HL-60 (cell line): ENCODE measurements at places on chromosomes 6 and 20.

GRCh38 chr6:95690328-95690727 lies 113.0 kb downstream of the MANEA start:
- no peak for DNase-seq

- peak; percentile 10 for DNase-seq
Observed at GRCh38 chr6:138765896-138766655, 7.5 kb upstream of the CCDC28A start.

GRCh38 chr6:53979468-53980067 lies 131.7 kb upstream of the MLIP start:
- DNase-seq, result no peak

DNA sequence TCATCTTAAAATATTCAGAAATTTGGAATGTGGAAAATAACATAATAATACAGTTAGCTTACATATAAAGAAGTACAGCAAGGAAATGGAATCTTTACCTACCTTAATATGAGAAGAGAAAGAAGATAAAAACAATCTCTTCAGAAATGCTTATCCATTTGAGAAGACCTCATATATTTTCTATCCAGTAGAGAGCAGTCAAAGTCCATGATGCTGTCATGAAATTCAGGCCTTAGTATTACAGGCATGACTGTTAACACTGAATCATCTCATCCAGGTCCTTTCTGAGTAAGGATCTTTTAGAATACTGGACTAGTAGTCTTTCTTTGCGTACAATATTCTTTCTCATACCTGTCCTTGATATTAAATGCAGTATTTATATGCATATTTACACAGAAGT lies 713.4 kb downstream of the CD109 start:
- no peak for DNase-seq

DNA sequence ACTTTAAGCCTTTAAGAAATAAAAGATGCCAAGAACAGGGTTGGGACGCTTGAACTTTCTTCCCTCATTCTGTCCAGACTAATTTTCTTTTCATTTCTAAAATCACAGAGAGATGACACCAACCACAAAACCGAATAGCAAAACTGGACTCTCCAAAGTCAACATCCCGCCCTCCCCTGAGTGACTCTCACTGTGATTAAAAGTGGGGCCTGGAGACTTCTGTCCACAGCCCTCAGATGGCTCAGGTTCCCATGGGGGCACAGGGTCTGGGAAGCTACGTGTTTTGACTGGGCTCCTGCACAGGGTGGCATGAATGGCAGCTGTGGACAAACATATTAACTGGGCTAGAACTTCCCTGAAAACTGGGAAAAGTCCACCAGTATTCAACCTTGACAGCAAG lies 6.3 kb downstream of the FRMD1 start:
- no peak for DNase-seq

GRCh38 chr6:22476811-22477390 lies 92.5 kb upstream of the HDGFL1 start:
- no peak for DNase-seq

- DNase-seq, result no peak
Observed at GRCh38 chr6:14209000-14209399, 91.4 kb downstream of the CD83 start.

DNA sequence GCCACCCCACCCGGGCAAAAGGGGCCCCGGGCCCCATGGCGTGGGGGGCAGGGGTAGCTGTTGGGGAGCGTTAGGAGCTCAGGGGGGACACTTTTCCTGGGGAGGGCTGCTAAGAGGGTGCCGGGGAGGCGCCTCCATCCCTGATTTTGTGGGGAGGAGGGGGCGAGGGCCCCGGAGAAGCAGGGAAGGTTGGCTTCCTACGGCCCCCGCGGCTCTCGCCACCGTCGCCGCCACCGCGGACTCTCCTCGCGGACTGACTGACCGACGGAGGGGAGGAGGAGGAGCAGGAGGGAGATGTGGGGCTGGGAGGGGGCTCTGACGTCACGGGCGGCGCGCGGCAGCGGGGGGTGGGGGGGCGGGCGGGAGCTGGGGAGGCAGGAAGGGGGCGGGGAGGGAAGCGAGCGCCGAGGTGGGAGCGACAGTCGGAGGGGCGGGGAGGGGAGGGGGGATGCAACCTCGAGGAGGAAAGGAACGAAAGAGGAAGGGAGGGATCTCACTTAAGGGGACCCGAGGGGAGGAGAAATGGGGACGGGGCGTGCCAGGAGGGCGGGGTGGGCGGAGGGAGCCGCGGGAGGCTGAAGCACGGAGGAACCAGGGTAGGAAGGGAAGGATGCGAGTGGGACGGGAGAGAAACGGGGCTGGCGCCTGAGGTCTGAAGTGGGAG lies 5.1 kb downstream of the GABBR1 start:
- DNase-seq, result no peak

- no peak for DNase-seq
Observed at GRCh38 chr6:80725156-80725930, 618.9 kb downstream of the BCKDHB start.

DNA sequence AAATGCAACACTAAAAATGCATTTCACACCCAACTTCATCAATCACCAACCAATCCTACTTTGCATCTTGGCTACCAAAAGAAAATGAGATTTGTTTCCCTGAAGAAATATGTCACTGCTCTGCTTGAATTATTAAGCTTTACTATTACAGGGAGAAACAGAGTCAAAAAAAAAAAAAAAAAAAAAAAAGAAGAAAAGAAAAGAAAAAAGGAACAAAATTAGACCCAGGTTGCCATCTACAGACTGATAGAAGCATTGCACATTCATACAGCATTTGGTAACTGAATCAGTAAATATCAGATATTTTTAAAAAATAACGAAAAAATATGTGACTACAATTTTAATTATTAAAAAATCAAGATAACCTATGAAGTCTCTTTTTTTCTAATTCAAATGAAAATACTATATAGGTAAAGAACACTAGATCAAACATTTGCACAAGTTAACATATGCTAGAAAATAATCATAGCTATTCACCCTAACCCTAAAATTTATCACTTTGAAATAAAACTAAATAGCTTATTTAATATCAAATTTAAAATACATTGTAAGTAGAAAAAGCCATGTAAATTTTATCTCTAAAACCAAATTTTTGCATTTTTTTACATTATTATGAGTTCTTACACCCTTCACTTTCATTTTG lies 83.3 kb downstream of the DCDC2 start:
- no peak for DNase-seq

GRCh38 chr6:282177-282866 lies 10.0 kb upstream of the DUSP22 start:
- no peak for DNase-seq

- DNase-seq, result no peak
Observed at GRCh38 chr6:79600812-79601609, 30.1 kb upstream of the SH3BGRL2 start.

- DNase-seq, result no peak
Observed at GRCh38 chr6:52983159-52983848, 11.8 kb downstream of the GSTA4 start.

- peak; percentile 95 for DNase-seq
Observed at GRCh38 chr6:6694825-6695624, 106.5 kb downstream of the LY86 start.

DNA sequence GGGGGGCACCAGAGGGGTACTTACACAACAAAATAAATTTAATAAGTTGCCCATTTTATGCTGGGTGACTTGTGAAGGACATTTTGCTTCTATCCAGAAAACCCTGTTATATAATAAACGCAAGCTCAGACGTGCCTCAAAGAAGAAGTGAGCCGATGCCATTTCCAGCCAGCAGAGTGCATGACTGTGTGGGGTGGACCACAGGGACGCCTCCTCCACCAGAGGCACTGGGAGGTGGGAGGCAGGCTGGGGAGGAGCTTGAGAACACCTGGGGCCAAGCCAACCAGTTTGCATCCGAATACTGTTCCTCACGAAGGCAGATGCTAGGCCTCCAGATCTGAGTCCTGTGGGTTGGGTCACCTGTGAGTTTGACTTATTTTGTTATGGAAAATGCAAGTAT lies 363.8 kb downstream of the RNGTT start:
- DNase-seq, result no peak

DNA sequence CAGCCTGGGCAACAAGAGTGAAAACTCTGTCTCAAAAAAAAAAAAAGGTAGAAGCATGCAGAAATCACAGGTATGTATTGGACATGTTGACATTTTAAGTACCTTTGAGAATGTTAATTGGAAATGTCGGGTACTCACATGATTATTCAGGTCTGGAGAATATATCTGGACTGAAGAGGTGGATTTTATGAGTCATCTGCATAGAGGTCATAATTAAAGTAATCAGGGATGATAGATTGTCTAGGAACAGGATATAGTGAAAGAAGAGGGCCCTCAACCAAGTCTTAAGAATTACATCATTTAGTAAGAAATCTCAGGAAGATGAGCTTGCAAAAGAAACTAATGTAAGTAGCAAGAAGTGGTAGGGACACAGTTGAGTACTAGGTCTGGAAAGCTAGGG lies 212.5 kb downstream of the UTRN start:
- no peak for DNase-seq

- DNase-seq, result no peak
Observed at GRCh38 chr6:107490566-107491137, 735 bp downstream of the SOBP start.
